Naive thymus-derived CD4-positive, alpha-beta T cell (primary cell): ENCODE measurements at places on chromosomes 5 and 9.

DNA sequence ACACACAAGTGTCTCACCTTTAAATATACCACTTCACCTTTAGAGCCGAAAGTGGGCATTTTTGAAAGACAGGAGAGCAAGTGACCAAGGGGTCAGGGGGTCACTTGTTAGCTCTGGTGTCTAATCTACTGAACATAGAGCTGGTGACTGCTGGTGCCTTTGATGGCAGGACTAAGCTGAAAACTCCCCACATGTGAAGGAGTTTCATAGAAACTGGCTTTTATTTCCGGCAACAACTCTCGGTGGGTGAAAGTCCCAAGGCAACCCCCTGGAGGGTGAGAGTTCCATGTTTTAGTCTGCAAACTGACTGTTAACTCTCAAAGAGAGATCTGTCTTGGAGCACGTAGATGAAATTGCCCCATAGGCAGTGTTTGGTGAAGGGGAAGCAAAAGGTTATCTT lies 466.9 kb downstream of the DMRTA1 start:
- no peaks in the 10 kb centered on the region for H3K36me3 ChIP-seq
- no peak overlapping the region for H3K4me3 ChIP-seq
- no peak for DNase-seq
- no peak overlapping the region for H3K27ac ChIP-seq
- H3K4me1 ChIP-seq: no peaks in the 10 kb centered on the region
- H3K27me3 ChIP-seq: no peaks in the 10 kb centered on the region

- no peak for DNase-seq
- no peaks in the 10 kb centered on the region for H3K4me1 ChIP-seq
- no peaks in the 10 kb centered on the region for H3K27me3 ChIP-seq
- H3K36me3 ChIP-seq: no peaks in the 10 kb centered on the region
Measured at GRCh38 chr5:177103523-177104253, 17.0 kb downstream of the FGFR4 start.

DNA sequence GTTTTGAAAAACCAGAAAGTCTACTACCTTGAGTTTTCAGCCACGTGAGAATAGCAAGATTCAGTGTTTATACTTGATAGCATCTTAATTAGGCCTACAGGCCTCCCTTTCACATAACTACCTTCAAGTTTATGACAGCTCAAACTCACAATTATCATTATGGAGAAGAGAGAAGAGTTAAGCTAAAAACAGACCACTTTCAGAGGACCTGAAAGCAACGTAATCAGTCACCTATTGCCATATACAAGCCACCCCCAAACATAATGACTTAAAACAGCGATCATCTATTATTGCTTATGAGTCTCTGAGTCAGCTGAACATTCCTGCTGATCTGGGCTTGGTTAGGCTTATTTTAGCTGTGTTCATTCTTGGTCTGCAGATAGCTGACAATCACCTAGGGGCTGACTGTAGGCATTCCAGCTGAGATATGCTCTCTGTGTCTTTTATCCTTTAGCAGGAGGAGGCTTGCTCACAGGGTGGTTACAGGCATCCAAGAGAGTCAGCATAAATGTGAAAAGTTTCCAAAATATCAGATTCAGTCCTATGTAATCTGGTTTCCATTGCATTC lies 130.9 kb downstream of the COX7C start:
- no peak for DNase-seq
- H3K4me1 ChIP-seq: no peaks in the 10 kb centered on the region
- H3K4me3 ChIP-seq: no peak overlapping the region
- H3K36me3 ChIP-seq: no peaks in the 10 kb centered on the region

DNA sequence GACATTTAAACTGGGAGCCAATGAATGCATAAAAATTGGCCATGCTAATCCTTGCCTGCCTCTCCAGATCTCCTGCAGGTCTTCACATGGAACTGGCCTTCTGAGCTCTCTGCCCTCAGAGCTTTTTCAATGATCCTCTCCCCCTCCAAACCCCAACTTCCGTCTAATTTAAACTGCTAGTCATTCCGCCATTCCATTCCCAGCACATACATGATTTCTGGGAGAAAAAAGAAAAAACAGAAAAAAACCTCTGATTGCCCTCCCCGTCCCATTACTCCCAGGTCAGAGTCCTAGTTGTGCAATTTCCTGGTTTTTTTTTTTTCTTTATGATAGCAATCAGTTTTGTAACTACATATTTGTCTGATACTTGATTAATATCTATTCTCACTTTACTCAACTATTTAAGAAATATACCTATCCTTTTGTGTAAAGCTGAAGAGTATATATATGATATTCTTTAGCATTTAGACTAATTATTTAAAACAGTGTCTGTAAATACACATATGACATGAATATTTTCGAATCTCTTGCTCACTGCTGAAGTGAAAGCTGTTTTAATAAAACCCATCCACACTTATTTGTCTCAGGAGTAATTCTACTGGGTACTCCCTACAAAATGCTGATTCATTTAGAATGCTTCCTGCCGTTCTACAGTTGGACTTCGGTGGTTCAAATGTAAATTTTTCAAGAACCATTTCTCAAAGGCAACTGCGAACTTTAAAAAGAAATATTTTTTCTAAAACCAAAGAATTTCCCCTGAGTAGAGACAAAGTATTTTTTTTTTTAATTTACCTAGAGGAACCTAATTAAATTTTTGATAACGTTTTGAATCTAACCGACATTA lies 1.6 kb downstream of the HINT1 start:
- H3K36me3 ChIP-seq: peaks cover 15% of the 10 kb centered on the region
- DNase-seq: no peak
- peaks cover 21% of the 10 kb centered on the region for H3K4me1 ChIP-seq
- H3K4me3 ChIP-seq: peak overlapping the region; percentile 97

DNA sequence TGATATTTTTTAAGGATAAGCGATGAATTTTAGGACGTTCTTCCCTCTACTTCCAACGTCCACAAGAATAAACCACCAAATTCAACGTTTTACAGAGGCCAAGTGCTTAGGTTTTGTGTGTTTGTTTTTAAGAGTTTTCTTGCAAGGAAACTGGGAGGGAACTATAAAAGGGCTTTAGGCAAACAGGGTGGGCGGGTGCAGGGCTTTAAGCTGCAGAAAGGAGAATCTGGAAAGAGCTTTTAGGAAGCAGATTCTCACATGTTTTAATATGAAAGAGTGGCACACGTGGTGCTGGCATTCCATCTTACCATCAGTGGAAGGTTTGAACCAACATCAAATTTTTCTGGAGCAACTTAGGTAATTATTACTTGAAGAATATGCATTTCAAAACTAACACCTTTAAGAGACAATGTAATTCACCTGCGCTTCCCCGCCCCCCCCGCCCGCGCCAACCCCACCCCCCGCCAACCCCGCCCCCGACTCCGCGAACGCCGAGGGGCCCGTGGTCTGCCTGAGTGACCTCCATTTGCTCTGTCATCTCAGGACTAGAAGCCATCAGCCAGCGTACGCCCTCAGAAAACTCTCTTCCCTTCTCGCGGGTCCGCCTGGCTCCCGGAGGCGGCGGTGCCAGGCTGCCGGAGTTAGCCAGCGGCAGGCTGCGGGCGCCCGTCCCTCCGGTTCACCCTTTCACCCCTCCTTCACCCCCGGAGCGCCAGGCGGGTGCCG lies 911 bp upstream of the PIK3R1 start:
- no peak for DNase-seq
- H3K4me3 ChIP-seq: peak overlapping the region; percentile 73
- no peaks in the 10 kb centered on the region for H3K27me3 ChIP-seq

DNA sequence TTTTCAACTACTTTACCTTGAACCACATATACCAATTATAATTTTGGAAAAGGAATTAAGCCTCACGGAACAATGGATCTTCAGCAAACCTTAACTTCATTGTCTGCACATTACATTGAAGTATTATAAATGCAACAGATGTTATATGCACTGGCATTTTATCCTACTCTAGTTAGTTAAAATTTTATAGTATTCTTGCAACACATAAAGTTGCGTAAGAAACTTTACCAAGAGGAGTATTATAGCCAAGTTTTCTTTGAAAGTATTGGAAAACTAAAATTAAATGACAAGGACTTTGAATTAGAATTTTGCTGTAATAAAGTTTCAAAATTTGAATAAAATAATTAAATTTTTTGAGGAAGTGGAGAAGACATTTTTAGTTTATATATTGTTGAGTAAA lies 63.4 kb upstream of the SREK1 start:
- no peaks in the 10 kb centered on the region for H3K4me1 ChIP-seq
- DNase-seq: no peak
- peaks cover 4% of the 10 kb centered on the region for H3K36me3 ChIP-seq
- H3K4me3 ChIP-seq: no peak overlapping the region
- no peaks in the 10 kb centered on the region for H3K27me3 ChIP-seq

GRCh38 chr5:109805472-109805871 lies 115.7 kb downstream of the MAN2A1 start:
- H3K27ac ChIP-seq: no peak overlapping the region
- H3K4me1 ChIP-seq: no peaks in the 10 kb centered on the region
- DNase-seq: no peak
- H3K27me3 ChIP-seq: no peaks in the 10 kb centered on the region
- no peak overlapping the region for H3K4me3 ChIP-seq

DNA sequence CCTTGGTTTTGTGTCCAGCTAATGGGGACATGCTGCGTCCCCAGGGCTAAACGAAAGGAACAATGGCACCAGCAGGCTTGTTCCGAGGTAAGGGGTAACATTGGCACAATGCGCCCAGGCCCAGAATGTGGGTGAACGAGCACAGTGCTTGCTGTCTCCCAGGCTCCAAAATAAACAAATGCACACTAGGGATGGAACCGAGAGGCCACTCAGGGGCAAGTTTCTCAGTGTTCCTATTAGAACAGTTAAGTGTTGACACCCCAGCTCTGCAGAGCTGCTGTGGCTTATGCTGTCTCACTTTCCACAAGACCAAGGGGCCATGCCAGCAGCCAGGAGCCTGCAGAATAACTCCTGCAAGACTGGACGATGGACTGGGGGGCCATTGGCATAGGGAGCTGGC lies 492.4 kb downstream of the GADD45G start:
- no peaks in the 10 kb centered on the region for H3K27me3 ChIP-seq
- no peaks in the 10 kb centered on the region for H3K36me3 ChIP-seq
- no peak overlapping the region for H3K27ac ChIP-seq
- H3K4me3 ChIP-seq: no peak overlapping the region
- peaks cover 6% of the 10 kb centered on the region for H3K4me1 ChIP-seq
- no peak for DNase-seq

- peak overlapping the region; percentile 0 for H3K4me3 ChIP-seq
- H3K27me3 ChIP-seq: no peaks in the 10 kb centered on the region
- H3K36me3 ChIP-seq: no peaks in the 10 kb centered on the region
- H3K27ac ChIP-seq: peak overlapping the region; percentile 40
Measured at GRCh38 chr9:93898502-93899426, 56.4 kb downstream of the BARX1 start.

DNA sequence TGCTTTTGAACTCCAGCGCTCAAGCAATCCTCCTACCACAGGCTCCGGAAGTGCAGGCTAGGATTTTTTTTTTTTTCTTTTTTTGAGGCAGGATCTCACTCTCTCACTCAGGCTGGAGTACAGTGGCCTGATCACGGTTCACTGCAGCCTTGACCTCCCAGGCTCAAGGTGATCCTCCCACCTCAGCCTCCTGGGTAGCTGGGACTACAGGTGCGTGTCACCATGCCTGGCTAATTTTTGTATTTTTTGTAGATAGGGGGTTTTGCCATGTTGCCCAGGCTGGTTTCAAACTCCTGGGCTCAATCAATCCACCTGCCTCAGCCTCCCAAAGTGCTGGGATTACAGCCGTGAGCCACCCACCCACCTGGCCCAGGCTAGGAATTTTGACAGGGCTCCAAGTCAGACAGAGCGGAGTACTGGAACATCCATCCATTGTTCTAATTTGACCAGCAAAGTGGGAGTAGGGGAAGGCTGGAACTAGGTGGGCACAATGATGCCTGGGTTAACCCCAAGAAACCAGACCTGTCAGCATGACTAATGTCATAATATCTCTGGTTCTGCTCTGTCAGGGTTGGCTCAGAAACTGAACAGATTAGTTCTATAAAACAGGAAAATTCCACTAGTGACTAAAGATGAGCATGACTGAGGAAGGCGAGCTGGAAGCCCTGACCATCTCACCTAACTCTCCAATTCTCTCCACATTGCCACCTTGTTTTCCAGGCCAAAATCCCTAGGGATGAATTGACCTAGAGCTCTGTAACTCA lies 9.2 kb downstream of the ZBTB5 start:
- no peaks in the 10 kb centered on the region for H3K36me3 ChIP-seq
- H3K27me3 ChIP-seq: no peaks in the 10 kb centered on the region
- no peak for DNase-seq
- H3K4me1 ChIP-seq: no peaks in the 10 kb centered on the region
- H3K4me3 ChIP-seq: no peak overlapping the region

DNA sequence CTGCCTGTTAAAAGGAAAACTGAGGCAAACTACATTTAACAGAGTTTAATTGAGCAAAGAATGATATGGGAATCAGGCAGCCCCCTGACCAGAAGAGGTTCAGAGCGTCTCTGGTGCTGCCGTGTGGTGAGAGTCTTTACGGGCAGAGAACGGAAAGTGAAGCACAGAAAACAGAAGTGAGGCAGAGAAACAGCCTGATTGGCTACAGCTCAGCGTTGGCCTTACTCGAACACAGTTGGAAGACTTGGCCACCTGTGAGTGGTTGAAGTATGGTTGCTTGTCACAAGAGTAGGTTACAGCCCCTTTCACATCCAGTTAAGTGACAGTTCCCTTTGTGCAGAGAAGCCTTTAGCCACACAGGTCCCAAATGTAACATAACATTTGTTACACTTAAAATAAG lies 16.9 kb upstream of the FBP1 start:
- H3K4me3 ChIP-seq: peak overlapping the region; percentile 49
- H3K27ac ChIP-seq: peak overlapping the region; percentile 66
- H3K27me3 ChIP-seq: no peaks in the 10 kb centered on the region
- DNase-seq: peak; percentile 51

GRCh38 chr5:136210259-136210658 lies 17.3 kb upstream of the SMIM32 start:
- no peak overlapping the region for H3K4me3 ChIP-seq
- H3K27me3 ChIP-seq: no peaks in the 10 kb centered on the region
- H3K4me1 ChIP-seq: no peaks in the 10 kb centered on the region

- H3K27me3 ChIP-seq: no peaks in the 10 kb centered on the region
- no peaks in the 10 kb centered on the region for H3K36me3 ChIP-seq
- peak; percentile 28 for DNase-seq
- no peak overlapping the region for H3K27ac ChIP-seq
Measured at GRCh38 chr9:117546894-117547678, 132.2 kb upstream of the ASTN2 start.

DNA sequence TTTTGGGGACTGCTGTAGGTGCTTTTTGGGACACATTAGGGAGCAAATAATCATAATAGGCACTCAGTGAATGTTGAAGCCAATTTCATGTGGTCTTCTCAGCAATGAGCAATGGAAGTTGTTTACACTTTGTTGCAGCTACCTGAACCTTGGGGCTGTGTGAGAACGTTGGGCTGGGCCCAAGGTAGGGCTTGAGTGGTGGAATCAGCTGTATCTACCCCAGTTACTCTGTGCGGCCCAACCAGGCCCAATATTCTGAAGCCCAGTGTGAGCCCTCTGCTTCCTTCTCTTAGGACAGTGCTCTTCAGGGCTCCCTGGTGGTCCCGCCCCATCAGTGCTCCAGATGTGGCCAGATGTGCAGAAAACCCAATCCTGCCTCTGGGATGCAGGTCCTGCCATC lies 38.4 kb downstream of the MAST4 start:
- H3K4me3 ChIP-seq: no peak overlapping the region
- no peaks in the 10 kb centered on the region for H3K27me3 ChIP-seq
- H3K4me1 ChIP-seq: no peaks in the 10 kb centered on the region
- DNase-seq: no peak
